Stimulated activated CD8-positive, alpha-beta memory T cell treated with anti-CD3 and anti-CD28 coated beads, Interleukin-4, amount 100 ng/mL, for 1 hour (primary cell): ENCODE measurements at places on chromosomes 4 and X.

DNA sequence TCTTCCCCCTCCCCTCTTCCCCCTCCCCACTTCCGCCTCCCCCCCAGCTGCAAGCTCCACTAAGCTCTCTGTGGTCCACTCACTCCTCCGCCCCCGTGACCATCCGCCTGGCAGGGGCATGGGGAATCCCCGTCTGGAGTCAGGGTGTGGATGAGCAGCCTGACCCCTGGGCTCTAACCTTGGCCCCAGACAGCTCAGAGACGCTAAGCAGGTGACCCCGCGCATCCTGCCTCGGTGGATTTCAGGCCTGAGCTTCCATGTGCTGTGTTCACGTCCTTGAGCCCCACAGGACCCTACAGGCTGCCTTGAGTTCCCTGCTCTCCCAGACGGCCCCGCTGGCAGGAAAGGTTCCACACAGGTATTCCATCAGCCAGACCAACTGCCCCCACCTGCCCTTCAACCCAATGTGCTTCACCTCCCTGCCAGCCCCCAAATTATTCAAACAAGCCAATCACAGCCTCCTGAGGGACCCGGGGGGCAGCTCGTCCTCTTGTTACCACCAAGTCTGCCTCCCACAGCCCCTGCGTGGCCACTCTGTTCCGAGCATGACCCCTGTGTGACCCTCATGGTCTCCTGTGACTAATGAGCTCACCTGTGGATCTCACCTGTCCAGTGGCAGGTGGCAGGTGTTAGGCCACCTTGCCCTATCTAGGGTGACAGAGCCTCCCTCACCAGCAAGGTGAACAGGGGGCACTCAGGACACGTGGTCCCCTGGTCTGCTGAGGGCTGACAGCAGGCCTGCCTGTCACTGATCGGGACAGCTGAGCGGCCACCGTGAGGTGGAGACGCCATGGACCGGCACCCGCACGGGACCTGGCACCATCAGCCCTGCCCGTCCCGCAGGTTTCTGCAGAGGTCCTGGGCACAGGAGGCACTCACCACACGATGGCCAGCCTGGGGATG is 73.2 kb upstream of the MXD4 start:
- DNase-seq, result no peak

DNA sequence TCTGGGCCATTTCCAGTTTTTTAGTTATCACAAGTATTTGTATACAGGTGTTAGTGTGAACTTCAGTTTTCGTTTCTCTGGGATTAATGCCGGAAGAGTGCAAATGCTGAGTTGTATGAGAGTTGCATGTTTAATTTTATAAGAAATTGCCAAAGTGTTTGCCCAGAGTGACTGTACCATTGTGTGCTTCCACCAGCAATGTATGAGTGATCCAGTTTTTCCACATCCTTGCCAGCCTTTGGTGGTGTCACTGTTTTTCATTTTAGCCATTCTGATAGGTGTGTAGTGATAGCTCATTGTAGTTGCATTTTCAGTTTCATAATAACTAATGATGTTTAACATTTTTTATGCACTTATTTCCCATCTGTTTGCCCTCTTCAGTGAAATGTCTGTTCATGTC is 18.4 kb downstream of the PLS3 start:
- DNase-seq, result no peak

DNA sequence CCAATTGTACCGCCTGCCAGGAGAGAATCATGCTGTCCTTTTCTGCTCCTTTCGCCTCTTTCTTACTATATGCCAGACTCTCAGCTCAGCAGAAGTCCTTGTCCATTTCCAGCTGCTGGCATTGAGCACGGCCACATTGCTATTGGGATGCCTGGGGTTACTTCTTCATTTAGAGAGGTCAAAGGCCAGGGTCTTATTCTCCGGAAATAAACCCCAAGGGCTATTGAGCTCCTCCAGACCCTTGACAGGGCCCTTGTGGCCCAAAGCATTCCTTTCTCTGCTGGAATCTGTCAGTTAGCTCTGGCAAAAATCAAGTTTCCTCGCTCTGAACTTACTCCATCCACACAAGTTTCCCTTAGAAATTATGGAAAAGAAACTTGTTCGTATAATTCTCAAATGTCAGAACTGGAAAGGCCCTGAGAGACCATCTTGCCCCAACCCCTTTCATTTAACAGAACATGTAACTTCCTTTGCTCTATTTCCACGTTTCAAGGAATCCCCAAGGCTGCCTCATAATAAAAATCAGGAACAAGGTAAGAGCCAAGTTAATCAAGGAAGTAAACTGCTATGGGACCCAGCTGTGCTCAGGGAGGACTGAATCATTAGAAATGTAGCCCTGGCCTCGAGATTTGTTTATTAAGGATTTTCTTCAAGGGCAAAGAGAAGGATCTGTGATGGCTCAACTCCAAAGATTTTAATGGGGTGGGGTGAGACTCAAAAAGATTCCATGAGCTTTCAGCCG is 11.8 kb downstream of the AKAP4 start:
- no peak for DNase-seq

- no peak for DNase-seq
These were observed 204.1 kb downstream of the PTTG2 start for GRCh38 chr4:38164346-38164745.

DNA sequence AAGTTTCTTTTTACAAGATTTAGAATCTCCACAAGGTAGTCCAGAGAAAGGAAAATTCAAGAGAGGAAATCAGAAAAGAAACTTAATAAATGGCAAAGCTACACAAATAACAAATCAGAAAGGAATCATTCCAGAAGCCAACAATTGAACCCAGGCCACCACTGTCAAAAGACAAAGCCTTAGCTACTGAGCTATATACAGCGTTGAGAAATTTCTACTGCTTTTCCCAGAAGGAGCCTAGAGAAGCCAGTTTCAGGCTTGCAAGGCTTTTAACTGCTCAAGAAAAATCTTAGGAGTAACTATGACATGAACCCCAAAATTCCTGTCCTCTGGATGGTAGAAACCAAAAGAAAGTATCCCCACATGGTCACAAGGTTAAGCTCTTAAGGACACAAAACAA is 129.0 kb downstream of the DMD start:
- no peak for DNase-seq

DNA sequence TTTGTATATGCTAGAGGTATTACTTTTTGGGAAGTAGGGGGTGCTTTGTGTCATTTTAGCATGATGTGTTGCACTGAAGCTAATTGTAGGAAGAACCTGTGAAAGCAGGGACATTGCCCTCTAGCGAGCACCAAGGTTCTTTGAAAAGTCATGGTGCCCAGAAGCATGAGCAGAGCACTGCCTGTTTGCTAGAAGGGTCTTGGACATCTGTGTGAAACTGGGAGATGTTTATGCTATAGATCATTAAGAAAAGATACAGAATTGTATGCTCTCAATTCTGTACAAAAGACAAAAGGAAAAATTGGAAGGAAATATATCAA is 14.7 kb downstream of the GRPR start:
- DNase-seq, result no peak

DNA sequence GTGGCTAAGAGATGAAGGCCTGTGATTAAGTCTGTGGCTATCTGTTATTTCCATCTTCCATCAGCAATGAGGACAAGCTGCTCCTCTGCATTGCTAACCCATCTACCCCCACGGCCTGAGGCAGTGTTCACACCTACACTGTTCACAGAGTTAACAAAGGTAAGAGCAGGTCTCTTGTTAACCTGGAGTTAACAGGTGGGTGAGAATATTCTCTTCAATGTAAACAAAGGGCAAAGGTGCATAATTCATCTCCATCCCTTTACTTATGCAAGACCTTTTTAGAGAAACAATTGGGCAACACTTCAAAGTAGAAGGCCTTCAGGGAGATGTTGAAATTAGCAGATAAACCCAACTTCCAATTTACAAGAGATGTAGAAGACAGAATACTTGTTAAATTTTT is 2.8 kb downstream of the SLC35A2 start:
- DNase-seq, result no peak

- no peak for DNase-seq
These were observed 21.6 kb downstream of the SH3KBP1 start for GRCh38 chrX:19865567-19866363.

DNA sequence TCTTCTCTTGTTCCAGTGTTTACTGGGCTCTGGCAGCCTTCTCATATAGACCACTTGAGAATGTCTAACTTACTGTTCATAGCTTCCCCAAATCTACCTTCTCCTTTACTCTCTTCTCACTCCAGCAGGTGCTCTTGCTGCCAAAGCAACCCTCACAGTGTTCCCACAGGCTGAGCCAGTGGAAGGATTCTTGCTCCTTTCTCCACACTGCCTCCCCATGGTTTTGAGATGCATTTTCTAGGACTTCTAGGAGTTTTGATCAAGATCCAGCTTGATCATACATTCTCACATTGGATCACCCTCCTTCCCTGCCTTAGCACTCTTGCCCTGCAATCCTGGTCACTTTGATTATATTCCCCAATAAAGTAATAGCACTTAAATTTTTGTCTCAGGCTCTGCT is 230.8 kb downstream of the TMEM47 start:
- DNase-seq, result no peak

DNA sequence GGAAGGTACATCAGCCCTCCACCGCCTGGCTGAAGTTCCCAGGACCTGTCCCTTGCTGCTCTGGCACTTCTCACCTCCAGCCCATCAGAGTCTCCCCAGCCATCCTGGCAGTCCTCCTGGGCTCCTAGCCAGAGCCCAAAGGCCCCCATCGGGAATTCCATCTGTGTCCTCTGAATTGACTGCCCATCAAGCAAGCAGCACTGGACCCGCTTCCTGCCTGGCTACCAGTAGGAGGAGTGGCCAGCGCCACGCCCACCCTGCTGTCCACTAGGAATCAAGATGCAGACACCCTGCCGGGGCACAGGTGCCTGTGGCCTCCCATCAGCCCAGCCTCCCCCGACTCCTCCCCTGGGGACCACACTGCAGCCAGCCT is 47.2 kb downstream of the C4orf50 start:
- DNase-seq, result no peak

GRCh38 chr4:167100120-167100519 is 134.2 kb downstream of the SPOCK3 start:
- no peak for DNase-seq

DNA sequence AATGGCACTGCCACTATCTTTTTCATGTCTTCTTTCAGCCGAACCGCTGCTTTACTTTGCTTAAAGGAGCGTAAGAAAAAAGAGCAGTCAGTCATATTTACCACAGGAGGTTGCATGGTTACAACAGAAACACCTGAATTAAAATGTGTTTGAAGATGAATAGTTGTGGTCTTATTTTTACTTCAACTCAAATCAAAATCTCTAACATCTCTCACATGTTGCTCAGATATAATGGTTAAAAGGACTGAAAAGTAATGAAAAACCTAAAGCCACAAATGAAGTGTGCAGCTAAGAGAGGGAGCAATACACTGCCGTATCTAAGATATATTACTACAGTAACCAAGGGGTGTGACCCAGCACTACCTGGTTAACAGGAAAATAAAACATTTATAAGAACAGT is 27.4 kb downstream of the FAM13A start:
- no peak for DNase-seq

DNA sequence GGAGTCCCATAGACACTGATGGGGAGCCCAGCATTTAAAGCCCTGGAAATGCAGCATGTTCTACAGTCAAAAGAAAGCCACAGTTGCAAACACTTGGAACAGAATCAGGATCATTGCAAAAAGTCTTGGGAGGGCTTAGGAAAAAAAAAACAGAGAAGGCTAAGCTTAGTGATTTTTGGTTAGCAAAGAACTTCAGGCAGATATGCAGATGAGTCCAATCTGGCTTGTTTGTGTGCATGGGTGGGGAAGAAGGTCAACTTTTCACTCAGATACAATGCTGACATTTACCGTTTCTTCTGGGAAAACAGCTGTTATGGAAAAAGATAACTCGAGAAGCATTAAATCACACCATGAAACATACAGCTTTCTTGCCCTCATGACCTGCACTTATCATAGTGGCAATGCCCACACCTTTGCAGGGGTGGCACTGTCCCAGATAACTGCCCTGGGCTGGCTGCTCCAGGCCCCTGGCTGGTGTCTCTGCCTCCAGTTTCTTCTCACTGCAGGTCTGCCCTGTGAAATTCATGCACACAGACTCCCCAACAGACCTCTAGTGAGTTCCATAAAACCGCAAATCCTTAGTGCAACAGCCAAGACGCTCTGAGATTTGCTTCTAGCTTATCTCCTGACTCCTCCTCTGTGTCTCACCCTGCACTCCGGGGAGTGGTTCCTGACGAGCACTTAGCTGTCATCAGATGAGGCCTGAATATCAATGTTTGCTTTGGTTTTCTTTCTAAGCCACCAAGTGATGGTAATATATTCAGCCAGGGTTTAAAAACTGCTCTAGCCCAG is 99.2 kb downstream of the DRD5 start:
- no peak for DNase-seq

DNA sequence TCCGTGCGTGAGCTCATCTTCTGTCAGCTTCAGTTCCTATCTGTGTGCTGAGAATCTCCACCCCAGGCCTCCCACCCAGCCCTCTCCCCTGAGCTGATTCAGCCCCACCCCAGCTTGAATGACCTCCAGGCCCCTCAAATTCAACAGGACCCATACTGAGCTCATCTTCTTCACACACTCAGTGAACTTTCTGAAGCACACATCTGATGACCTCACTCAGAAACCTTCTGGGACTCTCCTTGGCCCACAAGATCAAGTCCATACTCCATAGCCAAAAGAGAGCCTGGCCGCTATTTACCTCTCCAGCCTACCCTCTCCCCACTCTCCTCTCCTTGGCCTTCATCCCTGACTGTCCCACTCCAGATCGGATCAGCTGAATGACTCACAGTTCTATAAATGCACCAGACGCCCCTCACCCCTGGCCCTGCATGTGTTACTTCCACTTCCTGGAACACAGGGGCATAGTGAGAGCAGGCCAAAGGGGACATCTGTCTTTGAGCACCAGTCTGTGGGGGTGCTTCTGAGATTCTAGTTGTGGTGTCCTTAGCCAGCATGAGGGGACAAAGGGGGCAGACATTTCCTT is 62.5 kb downstream of the PJA1 start:
- DNase-seq, result no peak

GRCh38 chr4:137390707-137391106 is 141.6 kb downstream of the PCDH18 start:
- DNase-seq, result no peak

DNA sequence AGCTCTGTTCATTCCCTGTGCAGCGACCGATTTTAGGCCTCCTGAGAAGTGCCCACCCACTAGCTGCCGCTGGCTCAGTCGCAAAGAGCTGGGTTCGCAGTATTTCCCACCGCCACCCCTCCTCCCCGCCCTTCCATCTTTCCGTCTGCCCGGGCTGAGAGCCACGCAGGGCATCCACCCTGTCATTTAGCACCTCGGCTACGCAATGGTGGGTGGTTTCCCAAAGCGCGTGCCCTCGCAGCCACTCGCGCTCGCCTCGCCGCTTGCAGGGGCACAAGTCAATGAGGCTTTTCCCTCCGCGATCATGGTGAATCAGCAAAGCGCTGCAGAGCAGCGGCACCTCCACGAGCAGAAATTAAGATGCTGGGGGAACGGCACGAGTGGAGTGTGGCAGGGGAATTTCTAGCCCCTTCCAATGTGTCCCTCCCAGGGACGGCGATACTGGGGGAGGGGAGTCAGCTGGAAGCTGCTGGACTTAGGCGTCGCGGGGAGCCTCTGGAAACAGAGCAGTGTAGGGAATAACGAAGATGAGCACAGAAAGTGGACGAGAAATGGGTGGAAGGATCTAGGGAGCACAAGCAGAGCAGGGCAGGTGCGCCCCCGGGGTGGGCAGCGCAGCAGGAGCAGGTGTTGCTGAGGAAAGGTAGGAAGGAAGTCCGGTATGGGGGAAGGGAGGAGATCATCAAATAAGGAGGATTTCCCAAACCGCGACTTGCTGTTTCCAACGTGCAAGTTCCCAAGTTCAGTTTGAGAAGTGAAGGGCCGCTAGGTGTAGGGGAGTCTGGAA is 2.4 kb upstream of the PTCHD1 start:
- no peak for DNase-seq

- no peak for DNase-seq
These were observed 37.9 kb upstream of the SEC24B start for GRCh38 chr4:109395694-109396093.

- DNase-seq, result no peak
These were observed 85.9 kb downstream of the PRKX start for GRCh38 chrX:3627594-3627993.
